Brain pericyte (primary cell): ENCODE measurements at places on chromosomes 12 and 14.

DNA sequence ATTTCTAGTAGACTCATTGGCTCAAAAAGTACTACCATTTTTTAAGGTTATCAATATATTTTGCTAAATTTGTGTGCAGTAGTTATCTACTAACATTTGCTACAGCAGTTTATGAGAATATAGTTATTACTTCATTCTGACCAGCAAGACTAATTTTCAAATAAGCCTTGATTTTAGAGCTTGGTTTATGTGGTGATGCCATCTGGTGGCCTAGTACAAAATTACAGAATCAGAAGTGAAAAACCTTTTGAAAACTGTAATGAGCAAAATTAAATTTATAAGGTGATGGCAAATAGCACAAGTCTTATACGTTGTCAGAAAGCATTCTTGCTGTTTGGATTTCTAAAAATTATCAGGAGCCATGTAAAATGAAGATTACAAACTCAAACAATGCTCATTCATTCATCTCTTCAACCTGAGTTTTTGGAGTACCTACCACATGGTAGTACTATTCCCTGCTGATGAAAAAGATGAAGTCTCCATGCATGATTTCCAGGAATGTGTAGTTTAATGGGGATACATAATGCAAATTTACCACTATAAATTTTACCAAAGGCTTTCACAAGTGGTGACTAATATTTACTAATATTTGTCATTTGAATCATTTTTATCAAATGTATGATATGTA is 51.0 kb downstream of the MAGOHB start:
- DNase-seq: no peak

DNA sequence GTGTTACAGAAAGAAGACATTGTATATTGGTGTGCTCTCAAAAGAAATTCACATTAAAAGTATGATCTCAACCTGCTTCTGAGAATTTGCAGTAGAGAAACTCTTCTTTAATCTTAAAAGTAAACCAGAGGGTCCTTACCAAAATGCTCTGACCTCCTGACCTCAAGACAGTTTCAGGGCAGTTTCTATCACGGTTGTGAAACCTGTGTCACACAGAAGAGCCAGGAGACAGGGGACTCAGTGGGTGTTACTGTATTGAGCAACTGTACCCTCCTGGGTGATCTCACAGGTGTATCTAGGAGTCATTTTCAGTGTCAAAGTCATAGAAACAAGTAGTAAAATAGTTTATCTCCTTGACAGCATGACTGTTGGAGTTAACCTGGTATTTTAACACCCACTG is 178.0 kb downstream of the GRIP1 start:
- DNase-seq: no peak

DNA sequence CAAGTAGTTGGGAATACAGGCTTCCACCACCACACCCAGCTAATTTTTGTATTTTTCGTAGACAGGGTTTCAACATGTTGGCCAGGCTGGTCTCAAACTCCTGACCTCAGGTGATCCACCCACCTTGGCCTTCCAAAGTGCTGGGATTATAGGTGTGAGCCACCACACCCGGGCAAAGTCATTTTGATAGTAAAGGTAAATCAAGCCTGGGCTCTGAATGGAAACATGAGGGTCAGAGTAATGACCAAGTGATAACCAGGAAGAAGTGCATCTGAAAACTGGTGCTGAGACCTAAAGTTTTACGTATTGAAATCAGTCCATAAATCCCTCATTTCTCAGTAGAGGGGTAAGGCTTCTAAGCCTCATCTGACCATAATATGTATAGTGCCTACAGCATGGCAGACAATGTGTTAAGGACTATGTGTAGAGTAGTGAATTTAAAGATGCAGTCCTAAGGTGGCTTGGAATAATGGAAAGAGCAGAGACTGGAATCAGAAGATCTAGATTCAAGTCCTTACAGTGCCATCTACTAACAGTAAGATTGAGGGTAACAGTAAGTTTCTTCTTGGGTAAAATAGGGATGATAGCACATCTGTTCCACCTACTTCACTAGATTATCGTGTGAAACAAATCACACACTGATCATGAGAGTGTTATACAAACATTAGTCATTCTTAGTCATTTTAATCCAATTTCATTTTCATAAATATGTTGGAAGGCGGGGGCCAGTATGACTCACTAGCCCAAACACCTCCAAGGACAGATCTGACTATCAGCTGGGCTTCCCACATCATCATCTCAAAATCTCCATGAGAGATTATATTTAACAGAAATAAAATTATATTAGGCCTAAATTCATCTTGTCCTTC is 11.2 kb downstream of the MAP4K5 start:
- DNase-seq: peak; percentile 73

- DNase-seq: no peak
Observed at GRCh38 chr12:101697197-101697929, at the start of gene CHPT1. Gene CHPT1 (plus strand): TSS chr12:101697640. CDS start chr12:101697862, 222 bp downstream.

DNA sequence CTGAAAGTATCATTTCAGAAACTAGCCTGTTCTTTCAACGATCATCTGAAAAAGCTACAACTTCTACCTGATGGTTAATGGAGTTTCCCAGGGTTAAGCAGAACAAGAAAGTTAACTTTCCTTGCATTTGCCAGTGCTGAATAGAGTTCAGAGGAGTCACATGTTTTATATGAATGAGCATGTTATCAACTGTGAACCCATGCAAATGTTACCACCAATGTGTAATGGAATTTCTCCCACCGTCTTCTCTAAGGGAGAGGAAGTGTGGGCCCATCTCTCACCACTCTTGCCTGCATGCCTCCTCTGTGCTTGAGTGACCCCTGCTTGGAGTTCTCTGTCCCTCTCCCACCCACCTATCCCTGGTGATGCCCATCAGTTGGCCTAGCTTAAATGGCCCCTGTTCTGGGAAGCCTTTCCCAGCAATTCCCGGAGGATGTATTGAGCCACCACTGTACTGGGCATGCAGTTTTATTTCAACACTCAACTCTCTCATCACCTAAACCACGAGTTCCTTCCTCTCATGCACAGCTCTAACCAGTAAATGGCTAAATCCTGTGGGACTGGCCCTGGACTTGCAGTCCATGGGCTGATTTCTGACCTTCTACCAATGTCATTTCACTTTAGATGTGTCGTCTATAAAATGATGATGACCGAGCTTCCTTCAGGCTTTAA is 159.8 kb downstream of the RPAP3 start:
- DNase-seq: no peak

GRCh38 chr14:70002589-70003346 is 123.6 kb downstream of the SMOC1 start:
- DNase-seq: no peak

GRCh38 chr12:25557830-25558436 is 4.8 kb upstream of the LMNTD1 start:
- DNase-seq: no peak

- DNase-seq: no peak
Observed at GRCh38 chr12:57058454-57058853, 8.5 kb upstream of the MYO1A start.

DNA sequence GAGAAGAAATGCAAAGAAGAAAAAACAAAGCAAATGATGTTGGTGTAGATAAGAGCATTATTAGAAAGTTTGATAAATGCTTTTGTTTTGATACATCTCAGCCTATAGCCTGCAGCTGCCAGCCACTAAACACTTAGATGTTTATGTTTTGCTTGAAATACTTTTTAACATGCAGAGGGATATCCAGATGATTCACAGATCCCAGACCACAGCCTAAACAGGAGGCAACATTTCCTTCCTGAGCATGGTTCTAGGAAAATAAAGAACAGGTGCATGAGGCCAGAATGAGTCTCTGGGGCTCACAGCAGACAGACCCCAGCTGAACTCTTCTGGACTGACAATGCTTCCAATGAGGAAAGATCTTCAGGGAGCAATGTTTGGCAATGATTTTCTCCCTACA is 103.7 kb upstream of the EEA1 start:
- no peak for DNase-seq

DNA sequence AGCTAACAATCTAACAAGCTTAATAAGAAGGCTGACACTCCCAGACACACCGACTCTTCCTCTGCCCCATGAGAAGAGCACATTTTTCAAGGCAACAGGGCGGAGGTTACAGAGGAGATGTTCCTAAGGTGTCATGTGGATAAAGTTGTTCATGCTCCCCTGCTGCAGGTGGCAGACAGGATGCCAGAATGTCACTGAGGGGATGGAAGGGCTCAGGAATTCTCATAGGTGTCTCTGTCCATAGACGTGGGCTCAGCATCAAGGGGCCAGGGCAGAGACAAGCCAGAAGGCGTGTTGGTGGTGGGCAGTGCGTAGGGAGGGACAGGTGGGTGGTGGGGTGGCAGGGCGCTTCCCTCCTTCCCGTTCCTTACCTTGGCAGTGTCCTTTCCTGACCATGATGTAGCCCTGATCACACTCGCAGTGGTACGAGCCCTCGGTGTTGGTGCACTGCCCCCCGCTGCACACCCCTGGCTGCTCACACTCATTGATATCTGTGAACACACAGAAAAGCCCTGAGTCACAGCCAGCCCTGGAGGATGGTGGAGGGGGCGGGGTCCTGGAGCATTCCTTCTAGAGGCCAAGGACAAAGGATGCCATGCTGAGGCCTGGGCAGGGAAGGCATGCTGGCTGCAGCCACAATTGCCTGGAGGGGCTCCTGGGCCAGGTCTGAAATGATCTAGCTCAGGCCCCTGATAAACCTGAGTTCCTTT is 23.0 kb downstream of the ISCA2 start:
- DNase-seq: no peak

DNA sequence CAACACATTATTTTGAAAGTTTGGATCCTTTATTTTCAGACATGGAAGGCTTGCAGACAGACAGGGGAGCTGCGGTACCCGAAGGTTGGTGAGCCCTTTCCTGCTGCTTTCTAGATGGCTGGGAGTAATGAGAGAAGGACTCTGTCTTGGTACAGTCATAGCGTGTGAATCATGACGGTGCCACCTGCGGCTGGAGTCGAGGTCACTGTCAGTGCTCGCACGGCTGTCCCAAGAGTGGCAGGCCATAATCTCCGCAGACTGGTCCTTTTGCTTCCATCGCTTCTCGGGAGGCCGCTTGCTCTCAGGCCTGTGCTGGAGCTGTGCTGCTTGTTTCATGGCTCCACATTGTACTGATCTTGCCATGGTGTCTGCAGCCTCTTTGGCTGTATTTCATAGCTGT is 64.8 kb upstream of the RD3L start:
- DNase-seq: no peak
